ENCODE measurements at places on chromosomes 3 and 15. TPM values are rescaled to one million over a fixed set of nuclear protein-coding genes. Genes with fewer than 3 reads are reported as not detected.

Gene GOLGA8H
- total RNA-seq: not detected

Gene GRK7
- 0.07 TPM for total RNA-seq

DNA sequence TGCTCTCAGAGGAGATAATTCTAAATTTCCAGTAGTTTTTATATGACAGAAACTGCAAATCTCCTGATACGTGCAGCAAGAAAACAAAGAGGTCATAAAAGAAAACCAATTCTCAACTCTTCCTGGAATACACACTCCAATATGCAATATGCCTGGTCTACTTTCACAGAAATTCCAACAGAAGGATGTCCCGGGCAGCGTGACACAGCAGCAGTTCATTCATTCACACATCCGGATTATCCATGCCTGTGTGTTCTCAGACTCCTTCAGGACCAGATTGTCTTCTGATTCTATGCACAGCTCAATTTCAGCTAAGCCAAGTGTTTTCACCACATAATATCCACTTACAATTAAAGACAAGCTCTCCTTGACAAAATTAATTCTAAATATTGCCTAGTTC, 64.3 kb downstream of the FBN1 start:
- DNase-seq: no peak

DNA sequence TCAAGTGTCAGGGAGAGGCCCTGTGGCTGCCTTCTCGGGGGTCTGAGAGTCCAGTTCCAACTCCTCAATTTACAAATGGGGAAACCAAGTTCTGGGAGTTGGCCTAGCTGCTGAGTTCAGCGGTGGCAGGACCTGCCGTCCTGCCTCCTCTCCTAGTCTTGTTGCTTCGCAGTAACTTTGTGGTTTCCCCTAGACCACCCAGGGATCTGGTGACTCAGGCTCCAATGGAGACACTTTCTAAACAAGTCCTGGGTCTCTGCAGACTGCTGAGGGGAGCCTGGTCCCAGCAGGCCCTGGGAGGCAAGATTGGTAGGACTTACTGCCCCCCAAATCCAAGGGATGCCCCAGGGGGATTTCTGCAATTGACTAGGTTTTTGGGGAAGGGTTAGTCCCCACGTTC, 83.6 kb downstream of the SMAD6 start:
- DNase-seq: no peak

DNA sequence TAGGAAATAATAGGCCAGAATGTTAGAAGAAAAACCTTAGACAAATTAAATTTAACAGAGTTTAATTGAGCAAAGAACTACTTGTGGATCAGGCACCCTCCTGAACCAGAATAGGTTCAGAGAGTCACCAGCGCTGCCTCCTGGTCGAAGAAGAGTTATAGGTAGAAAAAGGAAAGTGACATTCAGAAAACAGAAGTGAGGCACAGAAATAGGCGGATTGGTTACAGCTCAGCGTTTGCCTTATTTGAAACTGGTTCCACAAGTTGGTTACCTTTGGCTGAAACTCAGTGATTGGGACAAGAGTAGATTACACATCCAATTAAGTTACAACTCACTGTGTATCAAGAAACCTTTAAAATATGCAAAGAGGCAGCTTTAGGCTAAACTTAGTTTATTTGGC, 4.4 kb downstream of the AADAC start:
- DNase-seq: no peak

Gene SLC38A3
- 22.6 TPM for total RNA-seq

DNA sequence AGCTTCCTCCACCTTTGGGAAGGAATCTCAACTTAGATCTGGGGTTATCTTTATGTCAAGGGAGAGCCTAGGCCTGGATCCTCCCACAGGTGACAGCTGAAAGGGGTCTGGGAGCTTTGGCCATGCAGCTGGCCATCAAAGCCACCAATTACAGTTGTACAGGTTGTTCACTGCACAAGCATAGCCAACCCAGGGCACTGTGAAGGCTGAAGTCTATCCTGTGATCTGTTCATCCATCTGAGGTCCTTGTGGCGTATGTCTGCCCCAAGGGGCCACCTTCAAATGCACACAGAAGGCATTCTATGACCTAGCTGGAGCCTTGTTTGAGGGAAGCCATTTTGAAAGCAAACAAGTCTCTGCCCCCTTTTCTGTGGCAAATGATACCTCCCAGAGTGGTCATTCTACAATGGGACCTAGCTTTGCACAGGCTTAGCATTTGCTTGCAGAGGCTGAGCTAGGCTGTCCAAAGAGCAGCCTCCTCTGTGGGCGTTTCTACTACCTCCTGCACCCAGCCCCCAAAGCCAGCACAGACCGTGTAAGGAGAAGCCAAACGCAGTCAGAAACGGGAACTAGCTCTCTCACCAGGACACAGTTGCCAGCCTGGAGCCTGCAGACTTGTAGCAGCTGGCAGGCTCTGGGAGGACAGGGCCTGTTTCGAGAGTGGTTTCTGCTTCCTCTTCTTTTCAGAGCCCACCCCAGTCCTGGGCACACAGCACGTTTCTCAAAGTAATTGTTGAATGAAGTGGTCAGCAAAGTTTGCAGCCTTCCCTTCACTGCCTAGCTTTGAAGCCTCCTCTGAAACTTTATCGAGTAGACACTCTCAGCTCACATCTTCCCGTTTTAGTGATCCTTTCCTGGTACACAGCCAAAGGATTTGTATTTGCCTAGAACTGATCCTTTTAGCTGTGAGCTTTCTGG, 157.3 kb upstream of the SMAD3 start:
- DNase-seq: peak; percentile 48

Gene CRABP1
- 132 TPM for total RNA-seq

Gene UBA7
- 10.7 TPM for total RNA-seq

GRCh38 chr3:194043516-194043915, 92.4 kb upstream of the HES1 start:
- peak; percentile 44 for DNase-seq

GRCh38 chr3:123414973-123415775, 33.7 kb downstream of the ADCY5 start:
- no peak for DNase-seq

- no peak for DNase-seq
These were observed 288.8 kb downstream of the ZBTB20 start for GRCh38 chr3:114858329-114858728.

DNA sequence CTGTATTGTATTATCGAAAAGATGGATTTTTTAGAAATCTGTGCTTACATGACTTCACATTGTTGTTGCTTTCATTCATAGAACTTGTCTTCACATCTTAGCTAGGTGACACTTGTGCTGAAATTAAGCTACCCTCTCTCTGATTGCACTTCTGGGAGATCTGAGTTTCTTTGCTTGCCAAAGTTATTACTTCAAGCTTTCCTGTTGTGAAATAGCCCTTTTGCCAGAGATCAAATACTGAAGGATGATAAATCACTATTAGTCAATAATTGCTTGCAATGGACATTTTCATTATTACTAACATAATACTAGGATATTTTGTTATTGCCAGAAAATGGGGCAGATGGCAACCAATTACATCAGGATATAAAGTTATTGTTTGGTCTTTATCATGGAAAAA, 34.7 kb downstream of the PIK3CA start:
- no peak for DNase-seq

Data from hepatocyte (in vitro differentiated cells).